ENCODE measurements at places on chromosomes 7 and 10. TPM values are rescaled to one million over a fixed set of nuclear protein-coding genes. Genes with fewer than 3 reads are reported as not detected.

DNA sequence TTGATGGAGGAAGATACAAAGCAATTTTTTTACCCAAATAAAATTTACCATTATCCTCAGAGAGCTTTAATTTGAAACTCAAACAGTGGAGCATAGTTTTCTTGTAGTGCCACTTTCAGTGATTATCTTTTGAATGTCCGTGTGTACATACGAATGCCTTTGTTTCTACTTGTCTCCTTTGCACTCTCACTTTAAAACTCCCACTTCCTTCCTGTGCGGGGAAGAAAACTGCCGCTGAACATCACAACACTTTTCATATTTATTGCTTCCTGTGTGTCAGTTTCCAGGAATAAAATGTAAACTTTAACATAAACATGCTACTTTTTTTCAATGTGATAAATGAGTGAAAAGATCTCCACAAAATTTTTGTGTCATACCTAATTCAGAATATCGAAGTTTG lies 102.4 kb downstream of the SEMA3A start:
- DNase-seq: no peak

DNA sequence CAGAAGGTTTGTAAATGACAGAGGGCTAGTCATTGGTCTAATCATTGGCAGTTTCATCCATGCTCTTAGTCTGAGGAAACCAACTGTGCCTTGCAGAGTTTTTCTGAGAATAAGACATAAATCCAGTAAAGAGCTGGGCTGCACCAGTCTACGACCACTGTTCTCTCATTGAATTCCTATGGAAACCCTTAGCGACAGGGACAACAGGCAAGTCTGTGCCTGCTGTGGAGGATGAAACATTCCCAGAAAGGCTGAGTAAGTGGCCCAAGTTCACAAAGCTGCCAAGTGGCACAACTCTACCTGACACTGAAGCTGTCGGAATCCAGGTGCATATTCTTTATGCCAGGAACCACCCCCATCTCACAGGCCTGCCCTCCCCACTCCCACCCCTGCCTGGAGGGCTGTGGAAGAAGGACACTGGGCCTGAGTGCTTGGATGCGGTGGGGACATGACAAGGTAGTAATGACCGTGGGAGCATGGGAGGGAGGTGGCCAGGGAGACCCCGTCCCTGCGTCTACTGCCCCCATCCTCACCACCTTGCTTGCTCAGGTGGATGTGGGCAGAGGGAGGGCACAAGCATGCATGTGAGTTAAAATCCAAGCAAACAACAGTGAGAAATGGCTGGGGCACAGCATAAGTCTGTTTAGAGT lies 58.0 kb downstream of the VSTM4 start:
- DNase-seq: no peak

GRCh38 chr7:26681819-26682418 lies 182.5 kb downstream of the SKAP2 start:
- no peak for DNase-seq

GRCh38 chr10:86288695-86289576 lies 77.7 kb downstream of the GRID1 start:
- no peak for DNase-seq

- no peak for DNase-seq
These were observed 40.0 kb upstream of the RASGEF1A start for GRCh38 chr10:43306899-43307298.

- DNase-seq: no peak
These were observed 15.9 kb downstream of the YKT6 start for GRCh38 chr7:44216521-44217222.

Gene MYL7
- total RNA-seq: 1.7 TPM

Gene BAMBI
- total RNA-seq: 1.5 TPM

DNA sequence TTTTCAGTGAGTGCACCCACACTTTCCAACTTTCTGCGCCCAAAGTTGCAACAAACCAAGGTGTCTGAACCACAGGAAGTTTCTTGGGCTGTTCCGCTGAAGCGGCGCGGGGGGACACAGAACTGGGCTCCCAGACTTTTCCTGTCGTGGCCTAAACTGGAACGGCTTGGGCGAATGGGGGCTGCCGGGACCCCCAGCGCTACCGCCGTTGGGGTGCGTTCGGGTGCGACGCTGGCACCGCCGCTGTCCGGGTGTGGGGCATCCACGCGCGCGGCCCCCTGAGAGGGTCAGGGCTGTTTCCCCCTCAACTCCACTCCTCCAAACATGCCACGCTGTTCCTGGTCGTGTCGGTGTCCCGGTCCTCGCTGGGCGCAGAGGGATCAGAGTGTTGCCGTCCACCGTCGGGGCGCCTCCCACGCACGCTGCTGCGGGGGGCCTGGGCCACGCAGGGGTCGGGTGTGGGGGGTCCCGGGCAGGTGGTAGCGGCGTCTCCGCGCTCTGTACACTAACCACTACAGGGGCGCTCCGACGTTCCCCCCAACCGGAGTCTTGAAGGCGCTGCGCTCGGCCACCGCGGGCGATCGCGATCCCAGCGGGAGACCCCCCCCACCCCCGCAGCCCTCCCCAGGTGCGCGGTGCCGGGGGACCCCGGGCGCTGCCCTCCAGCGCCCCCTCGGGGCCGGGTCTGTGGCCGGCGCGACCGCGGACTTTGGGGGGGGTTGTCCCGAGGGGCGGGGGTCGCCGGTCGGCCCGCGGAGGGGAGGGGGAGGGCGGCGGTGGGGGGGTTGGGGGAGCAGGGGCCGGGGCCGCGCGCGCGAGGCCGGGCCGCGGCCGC lies 2.2 kb upstream of the CUX1 start:
- peak; percentile 42 for DNase-seq

DNA sequence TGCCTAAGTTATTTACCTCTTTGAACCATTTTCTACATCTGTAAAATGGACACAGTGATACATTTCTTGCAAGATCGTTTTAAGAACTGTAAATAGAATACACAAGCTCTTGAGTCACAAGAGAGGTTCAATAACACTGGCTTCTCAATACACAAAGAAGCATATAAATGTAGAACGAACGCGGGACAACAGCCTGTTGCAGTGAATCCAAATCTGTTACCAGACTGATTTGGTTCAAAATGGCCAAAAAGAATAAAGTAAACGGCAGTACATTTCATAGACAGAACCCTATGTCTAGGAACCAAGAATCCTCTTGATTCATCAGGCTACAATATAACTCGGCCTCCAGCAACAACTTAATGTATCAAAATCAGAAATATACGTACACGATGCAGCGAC lies 701 bp downstream of the MTPAP start:
- no peak for DNase-seq

DNA sequence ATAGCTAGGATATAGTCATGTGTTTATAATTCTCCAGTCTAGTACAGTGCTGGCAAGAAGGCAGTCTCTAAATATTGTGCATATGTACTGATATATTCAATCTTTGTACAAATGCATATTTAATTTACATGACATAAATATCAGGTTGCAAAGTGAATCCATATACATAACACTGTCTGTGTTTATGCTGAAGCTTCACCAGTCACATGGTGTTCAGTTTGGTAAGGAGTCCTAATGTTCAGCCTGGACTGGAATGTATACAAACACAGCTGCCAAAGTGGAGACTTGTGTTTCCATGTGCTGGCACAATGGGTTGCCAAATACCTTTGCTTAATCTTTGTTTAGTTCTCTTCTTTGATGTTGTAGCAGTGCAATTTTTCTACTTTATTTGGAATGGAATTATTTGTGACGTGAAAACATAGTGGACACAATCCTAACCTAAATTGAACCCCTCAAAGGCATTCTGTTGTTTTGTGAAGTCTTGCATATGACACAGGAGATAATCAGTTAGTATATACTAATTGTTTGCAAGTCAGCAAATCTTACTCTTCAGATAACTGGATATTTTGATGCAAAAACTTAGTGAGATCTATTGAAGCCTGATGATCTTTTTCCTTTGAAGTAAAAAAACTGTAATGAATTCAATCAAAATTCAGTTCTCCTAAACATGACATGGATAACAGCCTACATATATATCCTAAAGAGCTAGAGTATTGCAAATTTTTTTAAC lies 17.3 kb upstream of the ARL4A start:
- DNase-seq: no peak

DNA sequence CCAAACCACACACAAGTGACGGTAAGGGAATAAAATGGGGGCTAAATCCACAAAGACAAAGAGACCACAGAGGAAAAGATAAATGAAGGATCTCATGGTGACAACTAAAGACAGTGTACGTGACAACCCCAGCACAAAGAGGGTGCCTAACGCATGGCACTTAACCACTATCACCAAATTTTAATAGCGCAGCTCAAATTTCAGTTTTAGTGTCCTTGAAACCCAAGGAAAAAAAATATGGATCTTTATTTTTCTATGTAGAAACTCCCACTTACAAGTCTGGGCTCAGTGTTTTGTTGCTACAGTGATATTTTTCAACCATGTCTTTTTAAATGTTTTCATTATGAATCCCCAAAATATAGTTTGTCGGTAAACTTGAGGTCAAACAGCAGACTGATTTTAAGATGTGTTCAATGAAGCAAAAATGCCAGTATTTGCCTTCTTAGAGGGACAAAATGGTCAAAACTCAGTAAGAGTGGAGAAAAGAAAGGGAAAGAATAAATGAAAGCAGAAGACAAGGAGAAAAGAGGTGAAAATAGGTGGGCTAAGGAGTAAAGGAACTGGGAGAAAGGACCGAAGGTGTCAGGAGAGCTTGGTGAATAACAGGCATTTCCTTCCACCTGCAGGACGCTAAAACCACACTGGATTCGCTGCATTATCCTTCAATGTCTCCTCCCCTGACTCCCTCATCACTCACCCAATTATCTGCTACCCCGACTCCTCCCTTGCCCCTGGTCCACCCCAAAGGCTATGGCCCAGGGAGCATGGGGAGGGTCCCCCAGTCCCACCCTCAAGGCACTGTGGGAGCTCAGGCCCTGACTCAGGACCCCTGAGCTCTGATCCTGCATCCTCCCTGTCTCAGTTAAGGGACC lies 3.5 kb downstream of the ASB13 start:
- DNase-seq: no peak

GRCh38 chr7:130921391-130922180 lies 187.6 kb upstream of the KLF14 start:
- peak; percentile 80 for DNase-seq

DNA sequence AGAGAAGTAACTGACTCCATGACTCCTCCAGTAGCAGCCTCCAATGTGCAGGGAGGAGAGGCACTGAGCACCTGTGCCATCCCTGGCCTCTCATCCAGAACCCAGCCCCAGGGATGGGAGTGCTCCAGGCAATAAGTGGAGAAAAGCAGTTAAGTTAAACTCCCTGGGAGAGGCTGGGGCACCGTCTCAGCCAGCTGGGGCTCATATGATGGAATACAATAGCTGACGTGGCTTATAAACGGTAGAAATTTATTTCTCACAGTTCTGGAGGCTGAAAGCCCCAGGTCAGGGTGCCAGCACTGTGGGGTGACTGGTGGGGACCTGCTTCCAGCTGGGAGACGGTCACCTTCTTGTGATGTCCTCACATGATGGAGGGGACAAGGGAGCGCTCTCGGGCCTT lies 94.7 kb downstream of the RAMP3 start:
- no peak for DNase-seq

Gene PROSER2
- 0.91 TPM for total RNA-seq

GRCh38 chr10:44043646-44044375 lies 341.1 kb downstream of the CXCL12 start:
- peak; percentile 72 for DNase-seq

Gene ZNF467
- total RNA-seq: 2.2 TPM

Gene CALD1
- 40.2 TPM for total RNA-seq

Gene CCNY
- 51.0 TPM for total RNA-seq

DNA sequence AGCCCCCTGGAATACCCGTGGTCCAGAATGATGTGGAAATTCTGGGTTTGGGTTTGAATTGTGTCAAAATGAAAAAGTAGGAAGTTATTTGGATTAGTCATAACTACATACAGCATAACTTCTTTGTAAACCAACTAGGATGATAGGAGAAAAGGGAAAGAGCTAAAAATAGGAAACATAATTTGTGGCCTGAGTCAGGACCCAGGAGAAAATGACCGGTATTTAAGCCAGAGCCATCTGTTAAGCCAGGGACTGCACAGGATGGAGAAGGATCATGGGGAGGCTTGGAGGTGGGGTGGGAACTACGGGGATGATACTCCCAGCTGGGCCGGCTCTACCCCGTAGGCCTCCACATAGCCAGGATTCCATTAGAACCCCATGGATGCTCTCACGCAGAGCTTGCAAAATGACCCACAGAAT lies 98.6 kb downstream of the MYOF start:
- DNase-seq: no peak

DNA sequence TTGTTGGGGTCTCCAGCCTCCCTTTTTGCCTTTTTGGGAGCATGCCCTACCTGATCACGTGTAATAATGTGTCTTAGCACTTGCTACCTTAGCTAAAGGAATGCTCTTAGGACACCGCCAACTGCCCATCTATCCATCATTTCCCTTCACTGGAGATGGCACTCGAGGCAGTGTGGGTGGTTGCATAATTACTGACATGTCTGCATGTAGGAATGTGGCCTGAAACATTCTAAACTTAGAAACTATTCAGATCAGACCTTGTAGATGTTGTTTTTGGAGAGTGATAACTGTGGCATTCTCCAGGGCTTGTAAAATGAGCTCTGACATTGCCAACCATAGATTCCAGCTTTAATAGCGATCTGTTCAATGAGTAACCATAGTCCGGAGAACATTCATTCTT lies 365.8 kb downstream of the BBS9 start:
- no peak for DNase-seq

Gene TAS2R16
- total RNA-seq: not detected

GRCh38 chr10:44745920-44746319 lies 165.2 kb upstream of the TMEM72 start:
- no peak for DNase-seq

DNA sequence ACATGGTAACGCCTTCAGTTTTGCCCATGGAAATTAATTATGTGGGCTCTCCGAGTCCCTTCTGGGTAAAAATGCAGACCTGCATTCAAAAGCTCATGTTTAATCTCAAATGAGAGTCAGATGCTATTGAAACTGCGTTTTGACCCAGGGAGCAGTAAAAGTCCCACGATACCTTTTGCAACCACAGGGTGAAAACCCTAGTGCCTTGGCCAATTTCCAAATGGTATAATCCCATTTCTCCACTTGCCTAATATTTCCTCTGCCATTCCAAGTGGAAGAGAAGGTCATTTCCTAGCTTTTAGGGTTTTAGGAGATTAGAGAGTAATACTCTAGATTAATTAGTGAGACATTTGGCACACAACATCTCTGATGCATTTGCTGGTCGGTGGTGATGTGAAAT lies 132.5 kb downstream of the NRP1 start:
- DNase-seq: no peak

DNA sequence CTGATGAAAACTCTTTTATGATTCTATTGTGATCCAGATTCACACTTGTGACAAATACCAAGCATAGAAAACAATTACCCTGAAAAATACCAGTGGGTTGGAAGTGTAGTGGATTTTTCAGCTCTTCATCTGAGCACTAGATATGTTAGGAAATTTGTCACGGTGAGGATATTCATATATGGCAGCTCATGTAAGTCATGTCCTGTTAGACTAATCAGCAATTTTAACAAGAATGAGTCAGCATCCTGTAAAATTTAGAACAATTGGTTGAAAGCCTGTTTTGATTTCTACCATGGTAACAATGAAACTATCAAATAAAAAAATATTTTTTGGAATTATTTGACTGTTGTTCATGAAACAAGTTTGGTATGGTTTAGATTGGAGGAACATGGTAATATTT lies 334.3 kb downstream of the CACNA2D1 start:
- DNase-seq: no peak

Gene CHPF2
- 19.8 TPM for total RNA-seq
